ENCODE measurements at places on chromosomes 12 and 14. TPM values are rescaled to one million over a fixed set of nuclear protein-coding genes. Genes with fewer than 3 reads are reported as not detected.

Gene FAM90A1
- 0.28 TPM for total RNA-seq

Gene KITLG
- 51.6 TPM for total RNA-seq

Gene ITGB7
- total RNA-seq = 0.56 TPM

Gene FAM186B
- total RNA-seq = 0.28 TPM

Gene NR4A1
- 6.5 TPM for total RNA-seq

Gene PTPRQ
- 0.38 TPM for total RNA-seq

Gene GPR132
- total RNA-seq = not detected

Gene RD3L
- not detected for total RNA-seq

Gene GSG1
- total RNA-seq = 0.85 TPM

Gene KRT82
- total RNA-seq = not detected

Gene ERGIC2
- total RNA-seq = 120 TPM

Gene BTBD6
- total RNA-seq = 40.6 TPM

Gene BHLHE41
- 2.1 TPM for total RNA-seq

Gene BDKRB2
- 11.0 TPM for total RNA-seq

Gene ADCY4
- 15.5 TPM for total RNA-seq

Gene JPH4
- total RNA-seq = not detected

Gene SLC4A8
- total RNA-seq = 1.3 TPM

Gene DIO3
- total RNA-seq = not detected

Gene FGF23
- total RNA-seq = under 0.01 TPM

Gene TAS2R14
- 3.7 TPM for total RNA-seq

Gene IL26
- total RNA-seq = under 0.01 TPM

Gene IGF1
- total RNA-seq = 0.56 TPM

Gene CBLN3
- 1.5 TPM for total RNA-seq

Gene RIMKLB
- 31.8 TPM for total RNA-seq

Gene ZNF891
- 1.1 TPM for total RNA-seq

Gene LRRC9
- not detected for total RNA-seq

Gene ZFHX2
- under 0.01 TPM for total RNA-seq

Gene TAS2R7
- total RNA-seq = not detected

Gene CFAP73
- not detected for total RNA-seq

Gene AHNAK2
- 33.0 TPM for total RNA-seq

Gene ALX1
- total RNA-seq = not detected

Gene PRIMA1
- not detected for total RNA-seq

Gene SINHCAF
- total RNA-seq = 39.1 TPM

Gene LMNTD1
- 0.38 TPM for total RNA-seq

Gene OR4E2
- not detected for total RNA-seq

Gene CCDC196
- not detected for total RNA-seq

Gene RNU4-1
- under 0.01 TPM for total RNA-seq

Gene ITGA7
- total RNA-seq = 47.5 TPM

Gene ZNF385A
- total RNA-seq = 0.77 TPM

Gene COL2A1
- under 0.01 TPM for total RNA-seq

Gene B3GNT4
- under 0.01 TPM for total RNA-seq

Gene RNASE7
- total RNA-seq = not detected

Gene SPIC
- not detected for total RNA-seq

Gene PPM1H
- 3.9 TPM for total RNA-seq

Gene TMEM132D
- total RNA-seq = not detected

Gene RILPL1
- 7.9 TPM for total RNA-seq

Gene CCDC60
- not detected for total RNA-seq

Gene ENDOU
- total RNA-seq = not detected

Gene TSPAN8
- total RNA-seq = 15.2 TPM

Gene KANSL2
- 60.9 TPM for total RNA-seq

Gene CDCA3
- 29.7 TPM for total RNA-seq

Gene ESPL1
- 10.0 TPM for total RNA-seq

Gene MEG3
- total RNA-seq = 112 TPM

Gene TPPP2
- total RNA-seq = not detected

Gene FSCB
- total RNA-seq = 0.19 TPM

Gene DEGS2
- 0.28 TPM for total RNA-seq

Gene KCNC2
- total RNA-seq = not detected

Gene DPF3
- 6.1 TPM for total RNA-seq

Gene CCDC177
- total RNA-seq = under 0.01 TPM
